ENCODE measurements at places on chromosomes 12 and 14.

DNA sequence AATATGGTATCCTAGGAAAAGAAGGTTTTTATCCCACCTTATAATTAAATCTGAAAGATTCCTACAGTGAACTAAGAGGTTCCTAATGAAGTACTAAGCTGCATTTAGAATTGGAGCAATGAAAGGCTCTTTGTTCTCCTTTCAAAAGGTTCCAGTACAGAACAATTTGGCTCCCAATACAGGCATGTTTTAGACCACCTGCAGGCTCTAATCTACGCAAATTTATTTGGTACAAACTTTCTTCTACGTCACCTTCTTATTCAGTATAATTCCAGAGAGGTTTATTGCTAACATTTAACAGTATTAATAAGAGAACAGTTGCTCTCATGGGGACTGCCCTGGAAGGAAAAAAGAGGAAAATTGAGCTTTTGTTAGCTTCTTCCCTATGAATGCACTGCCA, 37.6 kb upstream of the SLCO1C1 start:
- no peak for DNase-seq

DNA sequence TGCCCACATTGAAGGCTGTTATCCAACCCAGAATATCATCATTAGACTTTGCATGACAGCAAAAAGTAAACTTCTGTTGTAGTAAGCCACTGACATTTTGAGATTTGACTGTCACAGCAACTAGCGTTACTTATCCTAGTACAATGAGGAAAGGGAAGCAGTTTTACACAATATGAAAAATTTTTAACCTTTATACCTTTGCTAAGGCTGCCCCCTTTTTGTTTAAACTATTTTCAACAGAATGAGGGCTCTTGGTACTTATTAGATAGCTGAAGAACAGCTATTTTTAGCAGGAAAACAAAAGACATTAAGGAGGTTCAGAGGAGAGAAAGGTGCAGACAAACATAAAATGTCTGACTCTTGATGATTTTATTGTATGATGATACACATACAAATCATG, 23.4 kb upstream of the TMX1 start:
- DNase-seq = no peak

- no peak for DNase-seq
Observed at GRCh38 chr12:3249081-3249800, 172.1 kb downstream of the TSPAN9 start.

DNA sequence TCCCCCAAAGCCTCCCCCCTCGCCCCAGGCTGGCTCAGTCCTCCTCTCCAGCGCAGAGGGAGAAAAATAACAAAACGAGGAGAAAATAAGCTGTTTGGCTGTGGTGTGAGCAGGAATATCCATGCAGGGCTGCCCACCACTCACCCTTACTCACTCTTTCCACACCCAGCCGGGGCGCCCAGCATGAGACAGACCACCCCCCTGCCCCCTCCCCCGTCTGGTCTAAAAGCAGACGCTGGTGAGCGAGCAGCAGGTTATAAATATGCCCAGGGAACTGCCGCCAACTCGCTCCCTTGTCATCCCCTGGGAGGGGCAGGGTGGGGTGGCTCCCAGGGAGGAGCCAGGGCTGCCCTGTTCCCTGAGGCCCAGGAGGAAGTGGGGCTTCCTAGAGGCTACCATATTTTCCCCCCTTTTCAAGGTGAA, 7.4 kb downstream of the WNT1 start:
- no peak for DNase-seq

DNA sequence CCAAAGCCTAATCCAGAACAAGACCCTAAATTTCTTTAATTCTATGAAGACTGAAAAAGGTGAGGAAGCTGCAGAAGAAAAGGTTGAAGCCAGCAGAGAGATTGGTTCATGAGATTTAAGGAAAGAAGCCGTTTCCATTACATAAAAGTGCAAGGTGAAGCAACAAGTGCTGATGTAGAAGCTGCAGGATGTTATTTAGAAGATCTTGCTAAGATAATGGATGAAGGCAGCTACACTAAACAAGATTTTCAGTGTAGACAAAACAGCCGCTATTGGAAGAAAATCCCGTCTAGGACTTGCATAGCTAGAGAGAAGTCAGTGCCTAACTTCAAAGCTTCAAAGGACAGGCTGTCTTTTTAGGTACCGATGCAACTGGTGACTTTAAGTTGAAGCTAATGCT, 65.4 kb upstream of the AMIGO2 start:
- no peak for DNase-seq

DNA sequence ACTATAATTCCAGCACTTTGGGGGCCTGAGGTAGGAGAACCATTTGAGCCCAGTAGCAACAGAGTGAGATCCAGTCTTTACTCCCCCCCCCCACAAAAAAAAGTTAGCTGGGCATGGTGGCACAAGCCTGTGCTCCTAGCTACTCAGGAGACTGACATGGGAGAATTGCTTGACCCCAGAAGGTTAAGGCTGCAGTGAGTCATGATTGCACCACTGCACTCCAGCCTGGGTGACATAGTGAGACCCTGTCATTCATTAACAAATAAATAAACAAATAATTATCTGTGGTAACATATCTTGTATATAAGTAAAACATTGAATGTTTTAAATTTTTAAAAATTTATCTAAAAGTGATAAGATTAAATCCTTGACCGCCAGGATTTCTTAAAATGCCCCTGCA, 4.8 kb downstream of the ENTPD5 start:
- no peak for DNase-seq

DNA sequence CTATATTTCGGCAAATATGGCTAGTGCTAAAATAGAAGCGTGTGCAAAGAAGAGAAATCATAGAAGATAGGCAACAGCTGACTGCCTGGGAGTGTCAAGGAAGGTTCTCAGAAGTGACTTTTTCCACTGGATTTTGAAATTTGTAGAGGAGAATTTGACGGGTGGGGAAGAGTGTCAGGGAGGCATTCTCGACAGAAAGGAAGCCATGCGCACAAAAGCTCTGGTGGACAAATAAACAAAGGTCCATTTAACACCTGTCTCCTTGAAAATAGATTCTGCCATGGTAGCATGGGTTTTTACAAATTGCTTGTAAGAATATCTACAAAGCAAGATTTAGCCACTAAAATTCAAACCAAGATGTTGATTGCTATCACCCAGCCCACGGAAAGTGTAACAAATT, 1081.5 kb downstream of the GALC start:
- no peak for DNase-seq

- peak; percentile 5 for DNase-seq
Observed at GRCh38 chr14:34981743-34982420, 910 bp upstream of the SRP54 start.

DNA sequence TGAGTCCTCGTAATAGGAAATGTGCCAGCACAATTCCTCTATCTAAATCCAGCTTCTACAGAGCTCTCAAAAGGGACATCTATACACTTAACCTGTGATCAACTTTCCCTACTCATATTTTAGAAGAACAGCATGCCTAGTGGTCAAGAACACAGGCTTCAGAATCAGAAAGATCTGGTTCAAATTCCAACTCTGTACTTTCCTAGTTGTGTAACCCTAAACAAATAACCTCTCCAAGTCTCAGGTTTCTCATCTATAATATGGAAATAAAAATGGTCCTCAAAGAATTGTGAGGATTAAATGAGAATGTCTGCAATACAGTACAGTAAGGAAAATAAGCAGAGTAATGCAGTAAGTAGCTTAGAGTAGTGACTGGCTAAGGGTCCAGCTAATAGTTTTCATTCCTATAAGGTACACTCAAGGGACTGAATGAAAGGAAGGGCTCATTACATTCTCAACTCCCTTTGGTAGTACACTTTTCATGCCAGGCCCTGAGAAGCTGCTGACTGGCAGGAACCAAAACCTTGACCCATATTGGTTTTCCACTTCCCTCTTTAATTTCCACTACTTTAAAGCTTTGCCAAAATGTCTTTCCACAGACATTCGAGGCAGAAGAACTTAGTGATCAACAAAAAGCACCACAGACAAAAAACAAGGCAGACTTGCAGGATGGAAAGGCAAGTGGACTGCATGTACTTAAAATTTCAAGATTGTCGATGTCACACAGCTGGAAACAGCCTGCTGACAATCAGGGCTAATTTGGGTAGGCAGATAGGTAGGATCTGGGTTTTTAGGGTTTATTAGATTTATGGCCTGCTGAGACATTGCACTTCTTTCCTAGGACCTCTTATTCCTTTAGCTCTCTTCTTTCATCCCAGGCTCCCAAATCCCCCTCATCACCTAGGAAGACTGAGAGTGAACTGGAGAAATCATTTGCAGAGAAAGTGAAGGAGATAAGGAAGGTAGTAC, 4.3 kb downstream of the CCDC196 start:
- no peak for DNase-seq

GRCh38 chr12:15276088-15276698, 46.1 kb upstream of the PTPRO start:
- DNase-seq = no peak

- DNase-seq = no peak
Observed at GRCh38 chr14:45222485-45223262, 30.3 kb downstream of the MIS18BP1 start.

GRCh38 chr12:3564861-3565260, 73.9 kb downstream of the PRMT8 start:
- DNase-seq = no peak

DNA sequence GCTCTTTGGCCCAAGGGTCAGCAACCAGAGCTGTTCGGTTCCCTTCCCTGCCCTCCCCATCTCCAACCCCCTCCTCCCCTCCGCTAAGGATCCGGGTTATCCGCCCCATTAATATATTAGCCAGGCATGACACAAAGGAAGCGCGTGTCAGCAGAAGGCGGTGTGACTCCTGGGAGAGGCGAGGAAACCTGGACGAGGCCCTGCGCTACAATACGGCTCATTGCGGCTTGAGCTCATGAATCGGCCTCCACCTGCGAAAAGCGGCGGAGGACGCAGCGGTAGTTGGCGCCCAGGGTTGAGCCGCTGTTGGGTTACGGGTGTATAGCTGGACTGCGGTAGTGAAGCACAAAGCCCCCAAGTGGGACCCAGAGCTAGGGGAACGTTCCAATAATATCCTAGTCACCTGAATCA, 9.9 kb downstream of the FOXA1 start:
- DNase-seq = no peak

- no peak for DNase-seq
Observed at GRCh38 chr12:24027352-24027751, 77.9 kb upstream of the SOX5 start.

DNA sequence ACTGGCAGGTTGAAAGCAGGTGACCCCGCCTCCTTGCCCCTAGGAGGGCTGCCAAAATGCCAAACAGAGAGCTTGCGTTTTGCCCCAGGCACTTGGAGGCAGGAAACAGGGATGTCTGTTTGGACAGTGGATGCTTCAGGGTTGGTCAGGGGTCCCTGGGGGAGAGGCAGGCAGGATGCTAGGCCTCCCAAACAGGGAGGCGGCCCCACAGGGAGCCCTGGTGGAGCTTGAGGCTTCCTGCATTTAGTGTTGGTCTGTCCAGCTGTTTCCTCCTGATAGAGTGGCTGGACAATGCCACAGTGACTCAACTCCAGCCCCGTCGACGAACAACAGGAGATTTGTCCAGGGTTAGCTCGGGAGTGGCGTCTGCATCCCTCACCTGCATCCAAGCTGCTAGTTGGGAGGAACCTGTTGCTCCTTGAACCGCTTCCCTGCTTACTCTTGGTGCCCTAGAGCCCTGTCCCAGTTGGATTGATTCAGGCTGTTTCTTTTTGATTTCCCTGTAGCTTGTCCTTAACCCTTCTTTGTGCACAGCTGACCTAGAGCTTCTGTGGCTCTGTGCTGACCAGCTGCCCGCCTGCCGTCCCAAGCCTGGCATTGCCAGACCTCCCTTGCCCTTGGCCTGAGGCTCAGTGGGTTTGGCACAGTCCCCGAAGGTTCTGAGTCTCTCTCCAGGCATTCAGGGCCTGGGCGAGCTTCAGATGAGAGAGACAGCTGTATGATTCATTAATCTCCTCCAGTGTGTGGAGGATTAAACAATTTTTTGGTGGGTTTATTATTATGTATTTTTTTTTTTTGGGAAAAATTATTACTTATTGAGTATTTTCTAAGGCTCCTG, 45.9 kb downstream of the TSPAN9 start:
- no peak for DNase-seq

DNA sequence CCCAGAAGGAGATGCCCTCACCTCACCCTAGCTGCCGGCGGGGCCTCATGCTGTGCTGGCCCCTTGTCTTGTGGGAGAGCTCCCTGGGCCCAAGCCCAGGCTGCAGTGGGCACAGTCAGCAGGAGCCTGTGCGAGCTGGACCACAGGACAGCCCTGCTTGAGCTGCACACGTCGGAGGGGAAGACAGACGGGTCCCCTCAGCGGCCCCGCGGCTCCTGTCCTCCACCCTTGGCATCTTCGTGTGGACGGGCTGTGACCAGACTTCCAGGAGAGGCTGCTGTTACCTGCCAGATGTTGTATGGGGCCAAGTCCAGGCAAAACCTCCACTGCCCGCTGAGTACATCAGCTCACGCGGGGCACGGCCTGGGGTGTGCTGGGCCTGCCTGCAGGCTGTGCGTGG, 9.4 kb upstream of the TEX22 start:
- DNase-seq = no peak

DNA sequence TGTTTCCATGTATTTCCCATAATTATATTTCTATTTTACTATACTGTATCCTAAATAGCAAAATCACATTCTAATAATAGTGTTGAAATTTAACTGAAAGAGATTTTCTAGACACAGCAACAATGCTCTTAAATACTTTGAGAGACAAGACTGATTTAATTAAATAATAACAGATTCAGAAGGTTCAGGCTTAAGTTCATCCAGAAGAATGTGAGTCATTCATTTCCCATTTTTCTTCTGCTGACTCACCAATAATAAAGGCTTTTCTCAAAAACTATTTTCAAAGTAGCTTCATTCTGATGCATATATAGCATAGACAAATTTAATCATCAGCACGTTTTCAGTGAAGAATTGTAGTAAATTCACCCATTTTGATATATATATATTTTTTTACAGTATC, 481.4 kb downstream of the MDGA2 start:
- DNase-seq = no peak

Measured in stimulated activated CD8-positive, alpha-beta memory T cell treated with anti-CD3 and anti-CD28 coated beads, Interleukin-7, amount 100 ng/mL, for 48 hours (primary cell).